ENCODE measurements at places on chromosomes 3 and 15.

GRCh38 chr3:41324156-41324475 is 124.8 kb downstream of the CTNNB1 start:
- no peak for DNase-seq

- no peak for DNase-seq
Measured at GRCh38 chr15:77052556-77052955, 18.4 kb downstream of the TSPAN3 start.

- peak; percentile 50 for DNase-seq
Measured at GRCh38 chr3:37458162-37459120, 284.1 kb upstream of the LRRFIP2 start.

DNA sequence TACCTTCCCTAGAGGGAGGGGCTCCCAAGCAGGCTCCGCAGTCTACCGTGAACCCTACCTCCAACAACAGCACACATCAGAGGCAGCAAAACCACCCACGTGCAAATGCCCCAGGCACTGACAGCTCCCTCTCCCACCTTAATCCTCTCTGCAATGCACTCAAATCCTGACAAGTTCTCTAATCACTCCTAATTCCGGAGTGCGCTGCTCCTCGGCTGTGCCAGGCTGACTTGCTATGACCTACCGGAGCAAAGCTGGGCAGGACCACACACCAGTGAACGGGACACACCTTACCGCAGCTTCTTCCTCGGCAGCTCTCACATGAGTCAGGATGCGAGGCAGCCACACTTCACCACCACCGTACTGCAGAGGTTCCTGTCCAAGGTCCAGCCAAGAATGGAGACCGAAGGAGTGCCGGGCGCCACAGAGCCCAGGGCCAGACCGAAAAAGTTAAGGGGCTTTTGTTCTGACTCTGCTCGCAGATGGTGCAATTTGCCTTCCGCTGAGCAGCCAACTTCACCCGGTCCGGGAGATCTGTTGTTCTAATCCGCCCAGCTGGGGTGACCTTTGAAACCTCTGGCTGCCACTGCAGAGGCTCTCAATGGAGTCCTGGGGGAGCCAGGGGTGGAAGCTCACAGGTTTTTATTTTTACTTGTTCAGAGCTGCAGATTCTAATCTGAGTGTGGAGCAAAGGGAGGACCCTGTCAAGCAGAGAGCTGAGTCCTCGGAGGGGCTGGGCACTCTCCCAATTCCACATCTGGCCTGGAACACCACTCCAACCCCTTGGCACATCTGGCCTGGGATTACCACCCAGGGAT is 84.4 kb downstream of the MYLK start:
- DNase-seq, result peak; percentile 62

- DNase-seq, result no peak
Measured at GRCh38 chr15:69636169-69636915, 183.7 kb downstream of the RPLP1 start.

GRCh38 chr3:138845181-138845601 is 10.5 kb upstream of the PIK3CB start:
- DNase-seq, result no peak

DNA sequence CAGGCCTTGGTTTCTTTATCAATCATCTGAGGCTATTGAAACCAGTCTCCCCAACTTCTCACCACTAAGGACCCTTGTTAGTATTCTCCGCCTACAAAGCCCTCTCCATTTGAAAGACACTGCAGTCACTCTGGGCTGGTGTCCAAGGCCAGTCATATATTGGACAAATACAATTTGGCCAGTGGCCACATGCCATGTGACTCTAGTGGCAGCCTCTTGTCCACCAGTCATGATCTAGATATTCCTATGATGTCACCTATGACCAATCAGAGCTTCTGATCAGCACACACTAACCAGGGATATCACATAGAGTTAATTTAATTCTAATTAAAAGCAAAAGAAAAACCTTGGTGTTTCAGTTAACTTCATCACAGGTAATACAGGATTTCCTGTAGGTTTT is 68.2 kb downstream of the RAB11A start:
- DNase-seq, result no peak

- DNase-seq, result no peak
Measured at GRCh38 chr15:64665179-64665578, 110.2 kb downstream of the RBPMS2 start.

DNA sequence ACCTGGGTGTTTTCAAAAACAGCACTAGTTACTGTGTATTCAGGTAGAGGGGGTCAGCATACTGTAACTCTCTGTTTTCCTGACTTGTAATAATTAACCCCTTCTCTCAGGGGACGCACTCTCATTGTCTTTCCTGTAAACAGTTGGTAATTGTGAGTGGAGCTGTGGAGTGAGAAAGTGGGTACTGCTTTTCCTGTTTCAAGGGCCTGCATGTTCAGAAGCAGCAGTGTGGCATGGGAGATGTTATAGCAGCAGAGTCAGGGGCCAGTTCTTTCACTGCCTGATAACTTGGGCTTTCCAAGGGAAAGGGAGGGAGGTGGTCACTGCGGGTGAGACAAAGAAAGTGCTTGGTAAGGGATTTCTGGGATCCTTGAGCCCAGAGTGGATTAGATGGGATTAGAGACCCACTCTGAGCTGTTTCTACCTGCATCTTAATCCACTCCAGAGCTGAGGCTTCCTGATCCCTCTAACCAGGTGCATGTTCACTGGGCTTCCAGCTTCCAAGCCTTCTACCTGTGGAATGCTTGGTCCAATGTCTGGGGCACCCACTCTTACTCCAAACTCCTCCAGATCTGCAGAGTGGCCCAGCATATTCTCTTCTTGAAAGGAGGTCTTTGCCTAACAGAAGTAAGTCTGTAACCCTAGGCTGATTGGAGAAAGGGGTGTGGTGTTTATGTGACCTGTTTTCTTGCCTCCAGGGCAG is 105.2 kb downstream of the RPLP1 start:
- no peak for DNase-seq

Data from retina (tissue), 1 donor.